HL-60 (cell line): ENCODE measurements at places on chromosomes 6 and 20.

DNA sequence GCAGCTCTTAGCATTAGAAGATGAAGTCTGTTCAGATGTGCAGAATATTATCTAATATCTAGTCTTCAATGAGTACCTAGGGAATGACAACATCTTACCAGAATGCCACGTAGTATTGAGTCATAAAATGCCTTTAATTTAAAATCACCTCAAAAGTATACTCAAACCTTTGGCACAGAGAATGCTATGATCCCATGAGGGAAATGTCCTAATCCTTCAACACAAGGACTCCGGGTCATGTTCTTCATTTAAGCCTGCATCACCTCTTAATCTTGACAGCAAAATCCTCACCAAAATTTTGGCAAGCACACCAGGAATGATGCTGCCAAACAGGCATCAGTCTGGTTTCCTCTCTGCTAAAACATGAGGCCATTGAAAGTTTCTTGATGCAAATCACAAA lies 23.6 kb upstream of the MARCKS start:
- no peak for DNase-seq

DNA sequence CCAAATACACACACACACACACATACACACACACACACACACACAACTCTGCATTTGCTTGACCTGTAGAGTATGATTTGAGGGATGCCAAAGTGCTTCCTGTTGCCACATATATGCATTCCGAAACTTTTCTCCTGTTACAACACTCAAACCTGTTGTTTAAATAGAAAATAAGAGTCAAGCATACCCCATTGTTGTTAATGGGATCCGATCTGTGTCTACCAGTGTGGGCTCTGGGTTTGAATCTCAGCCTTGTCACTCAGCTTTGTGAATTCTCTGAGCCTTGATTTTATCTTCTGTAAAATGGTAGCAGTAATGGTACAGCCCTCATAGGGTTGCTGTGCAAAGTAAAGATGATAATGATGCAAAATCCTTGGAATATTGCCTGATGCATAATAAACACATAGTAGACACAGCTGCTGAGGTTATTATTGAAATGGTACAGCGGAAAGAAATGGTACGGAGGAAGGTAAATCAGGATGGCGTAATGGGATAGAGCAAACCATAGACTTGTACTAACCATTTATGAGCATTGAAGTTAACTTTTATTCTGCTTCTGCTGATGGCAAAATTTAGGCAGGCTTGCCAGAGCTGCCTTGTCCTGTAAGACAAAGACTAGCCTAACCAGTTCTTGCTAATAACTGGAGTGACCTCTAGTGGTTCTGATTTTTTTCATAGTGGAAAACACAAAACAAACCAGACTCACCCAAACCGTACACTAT lies 113.5 kb upstream of the PHACTR1 start:
- DNase-seq = no peak

GRCh38 chr6:29502181-29502580 lies 14.4 kb upstream of the MAS1L start:
- DNase-seq = no peak

DNA sequence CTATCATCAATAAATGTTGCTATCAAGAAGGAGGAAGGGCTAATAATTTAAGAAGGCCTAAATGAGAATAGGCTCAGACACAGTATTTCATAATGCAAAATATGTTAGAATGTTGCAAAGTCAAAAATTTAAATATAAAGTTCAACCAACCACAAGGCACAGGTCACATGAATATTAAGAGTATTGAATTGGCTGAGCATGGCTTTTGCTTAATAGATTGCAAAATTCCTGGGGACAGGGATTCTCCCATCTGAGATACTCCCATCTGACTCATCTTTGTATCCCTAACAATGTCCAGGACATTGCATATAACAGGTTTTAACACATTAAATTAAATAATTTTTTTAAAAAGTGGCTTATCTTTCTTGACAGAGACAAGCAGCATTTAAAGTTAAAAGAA lies 32.9 kb upstream of the UTRN start:
- DNase-seq = no peak

- DNase-seq = no peak
Measured at GRCh38 chr6:117496383-117496990, 14.0 kb downstream of the DCBLD1 start.

DNA sequence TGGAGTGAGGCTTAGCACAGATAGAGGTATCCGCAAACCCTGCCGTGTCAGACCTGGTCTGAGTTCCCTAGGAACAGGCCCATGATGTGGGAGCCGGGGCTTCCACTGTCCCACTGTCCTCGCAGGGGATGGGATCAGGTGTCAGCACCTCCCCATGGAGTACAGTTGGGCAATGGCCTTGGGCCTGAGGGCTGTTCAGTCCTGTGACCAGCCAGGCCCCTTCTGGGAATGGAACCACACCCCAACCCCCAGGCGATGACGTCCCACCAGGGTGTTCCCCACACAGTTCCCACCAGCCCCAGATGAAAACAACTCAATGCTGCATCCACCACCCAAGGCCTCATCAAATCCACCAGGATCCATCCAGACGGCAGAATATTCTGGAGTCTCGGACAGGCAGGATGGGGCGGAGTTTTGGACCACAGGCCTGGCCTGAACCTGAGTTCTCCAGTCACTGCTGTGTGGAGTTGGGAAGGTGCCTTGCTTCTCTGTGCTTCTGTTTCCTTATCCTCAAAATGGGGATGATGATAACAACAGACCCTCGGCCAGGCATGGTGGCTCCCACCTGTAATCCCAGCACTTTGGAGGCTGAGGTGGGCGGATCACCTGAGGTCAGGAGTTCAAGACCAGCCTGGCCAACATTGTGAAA lies 62.2 kb downstream of the UBE2V1 start:
- no peak for DNase-seq
